ENCODE measurements at places on chromosomes 16 and 17. TPM values are rescaled to one million over a fixed set of nuclear protein-coding genes. Genes with fewer than 3 reads are reported as not detected.
A peak's percentile ranks its signal among the peaks of the same experiment; 100 is the strongest.

The SLC16A5 gene
- 13.9 TPM for total RNA-seq

The TRPV3 gene
- total RNA-seq: 0.06 TPM

The ALOX15 gene
- not detected for total RNA-seq

- no peak overlapping the region for H3K27ac ChIP-seq
- H3K27me3 ChIP-seq: no peaks in the 10 kb centered on the region
- no peaks in the 10 kb centered on the region for H3K36me3 ChIP-seq
- H3K4me3 ChIP-seq: no peak overlapping the region
Measured at GRCh38 chr17:77942112-77942988, 16.2 kb upstream of the TNRC6C start.

The NEUROD2 gene
- not detected for total RNA-seq

The KRT20 gene
- total RNA-seq: not detected

GRCh38 chr16:86320237-86320595, 190.1 kb upstream of the FOXF1 start:
- H3K36me3 ChIP-seq: no peaks in the 10 kb centered on the region
- no peak for DNase-seq
- no peaks in the 10 kb centered on the region for H3K4me1 ChIP-seq
- no peak overlapping the region for H3K27ac ChIP-seq
- H3K4me3 ChIP-seq: no peak overlapping the region

- H3K4me3 ChIP-seq: no peak overlapping the region
- DNase-seq: no peak
- no peaks in the 10 kb centered on the region for H3K27me3 ChIP-seq
- peaks cover 38% of the 10 kb centered on the region for H3K4me1 ChIP-seq
Measured at GRCh38 chr17:66412857-66413558, 110.6 kb downstream of the PRKCA start.

The GJD3 gene
- total RNA-seq: not detected

The LRRC46 gene
- total RNA-seq: 0.23 TPM

GRCh38 chr17:34117332-34117731, 137.8 kb upstream of the CCL2 start:
- H3K27ac ChIP-seq: no peak overlapping the region
- H3K4me1 ChIP-seq: no peaks in the 10 kb centered on the region
- H3K27me3 ChIP-seq: no peaks in the 10 kb centered on the region
- DNase-seq: no peak

GRCh38 chr16:57240851-57241250, 4.2 kb upstream of the ARL2BP start:
- DNase-seq: no peak
- H3K4me1 ChIP-seq: peaks cover 13% of the 10 kb centered on the region
- H3K27ac ChIP-seq: no peak overlapping the region
- H3K27me3 ChIP-seq: no peaks in the 10 kb centered on the region
- H3K36me3 ChIP-seq: peaks cover 14% of the 10 kb centered on the region

The GPR139 gene
- total RNA-seq: not detected

GRCh38 chr17:45107293-45108010, 24.9 kb downstream of the PLCD3 start:
- H3K27me3 ChIP-seq: no peaks in the 10 kb centered on the region
- H3K4me3 ChIP-seq: no peak overlapping the region
- no peak for DNase-seq
- peaks cover 49% of the 10 kb centered on the region for H3K36me3 ChIP-seq
- no peaks in the 10 kb centered on the region for H3K4me1 ChIP-seq

- H3K4me3 ChIP-seq: no peak overlapping the region
- peak overlapping the region; percentile 6 for H3K27ac ChIP-seq
- H3K4me1 ChIP-seq: peaks cover 27% of the 10 kb centered on the region
- H3K27me3 ChIP-seq: no peaks in the 10 kb centered on the region
Measured at GRCh38 chr17:20072692-20072992, 63.5 kb downstream of the SPECC1 start.

The RASD1 gene
- total RNA-seq: 0.86 TPM

DNA sequence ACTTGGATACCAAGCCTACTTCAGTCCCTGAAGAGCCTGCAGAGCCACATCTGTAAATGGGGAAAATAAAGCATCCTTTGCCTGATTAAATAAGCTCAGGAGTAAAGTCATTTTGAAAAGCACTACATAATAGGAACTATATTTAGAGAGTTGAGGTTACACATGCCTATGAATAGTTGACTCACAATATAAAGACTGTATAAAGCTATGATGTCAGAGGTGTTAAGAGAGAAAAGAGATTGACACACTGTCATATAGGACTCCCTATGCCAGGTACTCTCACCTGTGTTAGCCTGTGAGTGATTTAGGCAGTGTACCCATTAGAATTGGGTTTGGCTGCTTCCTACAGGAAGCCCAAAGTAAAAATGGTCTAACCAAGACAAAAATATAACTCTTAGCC, 87.7 kb upstream of the CRHR1 start:
- H3K27ac ChIP-seq: no peak overlapping the region
- no peaks in the 10 kb centered on the region for H3K27me3 ChIP-seq

GRCh38 chr16:70520612-70521297, 2.6 kb downstream of the COG4 start:
- peaks cover 39% of the 10 kb centered on the region for H3K4me1 ChIP-seq
- peak; percentile 36 for DNase-seq
- peak overlapping the region; percentile 24 for H3K27ac ChIP-seq

The HOXB5 gene
- not detected for total RNA-seq

DNA sequence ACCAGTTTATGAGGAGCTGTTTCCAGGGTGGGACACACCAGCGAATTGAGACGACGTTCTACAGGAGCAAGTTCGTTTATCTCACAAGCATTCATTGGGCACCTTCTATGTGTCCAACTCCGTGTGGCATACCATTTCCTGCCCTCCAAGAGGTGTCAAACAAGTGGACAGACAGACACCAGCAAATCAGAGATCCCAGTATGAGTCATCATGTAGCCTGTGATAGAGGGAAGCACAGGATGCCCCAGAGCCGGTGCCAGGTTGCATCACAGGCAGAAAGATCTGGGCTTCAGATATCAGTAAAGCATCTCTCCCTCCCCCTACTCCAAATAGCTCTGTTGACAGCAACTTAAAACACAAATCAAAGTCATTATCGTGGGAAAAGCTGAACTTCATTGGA, 31.8 kb upstream of the MAF start:
- H3K36me3 ChIP-seq: no peaks in the 10 kb centered on the region
- H3K4me3 ChIP-seq: no peak overlapping the region
- H3K27ac ChIP-seq: no peak overlapping the region
- DNase-seq: no peak
- H3K27me3 ChIP-seq: no peaks in the 10 kb centered on the region

GRCh38 chr17:2959371-2960130, 103.9 kb downstream of the OR1D5 start:
- H3K27me3 ChIP-seq: no peaks in the 10 kb centered on the region
- no peak for DNase-seq
- peaks cover 4% of the 10 kb centered on the region for H3K36me3 ChIP-seq
- no peak overlapping the region for H3K27ac ChIP-seq

The NDUFB10 gene
- total RNA-seq: 86.2 TPM

The DPEP3 gene
- total RNA-seq: 1.2 TPM

- peaks cover 33% of the 10 kb centered on the region for H3K4me1 ChIP-seq
- H3K27me3 ChIP-seq: no peaks in the 10 kb centered on the region
- DNase-seq: peak; percentile 99
- H3K4me3 ChIP-seq: peak within 1 kb of the TSS; percentile 72
Measured at GRCh38 chr17:45161288-45162024, at the start of gene HEXIM2. TSS of gene HEXIM2 (plus strand) at chr17:45161875. CDS start at chr17:45162794, 919 bp downstream.

DNA sequence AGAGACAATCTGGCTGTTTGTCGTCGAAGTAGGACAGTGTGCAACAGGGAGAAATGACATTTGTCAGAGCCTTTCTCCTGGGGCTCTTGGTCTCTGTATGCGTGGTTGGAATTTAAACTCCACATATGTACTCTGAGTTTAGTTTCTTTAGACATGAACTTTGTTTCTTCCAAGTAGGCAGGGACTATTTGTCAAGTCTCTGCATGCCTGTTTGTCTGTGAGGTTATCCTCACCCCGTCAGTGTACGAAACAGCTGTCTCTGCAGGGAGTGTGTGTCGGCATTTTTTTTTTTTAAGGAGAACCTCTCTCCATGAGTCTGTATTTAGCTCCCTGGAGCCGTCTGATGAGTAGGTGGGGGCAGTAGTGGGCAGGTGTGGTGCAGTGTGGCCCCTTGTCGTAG, 29.7 kb downstream of the NDEL1 start:
- no peak overlapping the region for H3K27ac ChIP-seq
- H3K4me1 ChIP-seq: no peaks in the 10 kb centered on the region
- no peak for DNase-seq
- peaks cover 74% of the 10 kb centered on the region for H3K36me3 ChIP-seq

GRCh38 chr16:56346131-56346890, 79.0 kb downstream of the AMFR start:
- H3K36me3 ChIP-seq: no peaks in the 10 kb centered on the region
- no peak overlapping the region for H3K27ac ChIP-seq
- H3K4me3 ChIP-seq: no peak overlapping the region
- DNase-seq: no peak
- no peaks in the 10 kb centered on the region for H3K4me1 ChIP-seq
- no peaks in the 10 kb centered on the region for H3K27me3 ChIP-seq

DNA sequence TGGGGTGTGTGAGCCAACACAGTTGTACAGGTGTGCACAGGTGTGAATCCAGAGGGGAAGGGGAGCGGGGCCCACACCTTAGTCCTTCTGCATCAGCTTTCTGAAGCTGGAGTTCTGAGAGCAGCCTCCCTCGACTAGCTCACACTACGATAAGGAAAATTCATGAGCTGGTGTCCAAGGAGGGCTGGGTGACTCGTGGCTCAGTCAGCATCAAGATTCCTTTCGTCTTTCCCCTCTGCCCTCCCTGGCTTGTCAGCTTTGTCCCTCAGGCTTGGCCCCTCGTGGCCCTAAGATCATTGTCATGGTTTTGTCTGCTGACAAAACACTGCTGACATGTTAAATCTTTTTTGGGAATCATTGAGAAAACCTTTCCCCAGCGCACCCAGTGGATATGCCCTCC, 47.5 kb downstream of the OR1D5 start:
- no peak overlapping the region for H3K27ac ChIP-seq
- DNase-seq: no peak

DNA sequence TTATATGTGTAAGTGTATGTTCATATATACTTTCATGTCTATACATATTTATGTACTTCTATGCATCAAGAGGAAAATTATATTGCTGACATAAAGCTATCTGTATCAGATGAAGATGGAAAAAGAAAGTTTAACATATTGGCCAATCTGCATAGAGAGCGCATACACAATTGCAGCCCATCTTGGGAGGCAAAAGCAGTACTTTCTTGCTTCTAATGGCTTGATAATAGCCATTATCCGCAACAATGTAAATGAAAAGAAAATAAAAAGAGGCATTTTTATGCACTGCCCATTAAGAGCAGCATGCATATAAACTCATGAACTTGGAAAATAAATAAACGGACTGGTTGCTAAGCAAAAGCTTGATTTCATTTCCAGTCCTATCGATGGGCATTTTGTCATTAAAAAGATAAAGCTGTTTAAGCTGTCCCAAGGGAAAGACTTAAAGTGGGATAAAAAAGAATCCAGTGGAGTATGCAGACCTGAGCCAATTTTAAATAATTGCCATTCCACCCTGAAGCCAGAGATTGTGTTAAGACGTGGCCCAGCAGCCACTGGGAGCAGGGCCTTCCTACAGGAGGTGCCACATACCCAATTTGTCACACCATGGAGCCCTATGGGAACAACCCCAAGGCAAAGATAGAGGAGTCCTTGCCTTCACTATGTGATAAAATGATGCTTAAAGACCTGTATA, 183.6 kb upstream of the CDH11 start:
- H3K4me1 ChIP-seq: no peaks in the 10 kb centered on the region
- no peak overlapping the region for H3K27ac ChIP-seq
- H3K27me3 ChIP-seq: no peaks in the 10 kb centered on the region
- no peak for DNase-seq

The MMP2 gene
- total RNA-seq: 0.84 TPM

DNA sequence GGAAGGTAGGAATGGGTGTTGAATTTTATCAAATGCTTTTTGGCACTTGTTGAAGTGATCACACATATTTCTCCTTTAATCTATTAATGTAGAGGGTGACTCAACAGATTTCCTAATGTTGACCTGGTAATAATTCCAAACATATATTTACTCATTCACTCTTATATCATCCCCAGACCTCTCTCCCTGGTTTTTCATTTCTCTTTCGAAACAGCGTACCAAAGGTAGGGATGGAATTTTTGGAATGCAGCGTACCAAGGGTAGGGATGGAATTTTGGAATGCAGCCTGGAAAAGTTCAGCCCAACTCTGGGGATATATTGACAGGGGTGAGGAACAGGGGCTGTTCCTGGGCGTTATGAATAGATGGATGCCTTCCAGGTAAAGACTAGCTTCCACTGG, 7.3 kb downstream of the KIF18B start:
- peaks cover 13% of the 10 kb centered on the region for H3K4me1 ChIP-seq
- no peak for DNase-seq
- H3K4me3 ChIP-seq: no peak overlapping the region
- no peaks in the 10 kb centered on the region for H3K27me3 ChIP-seq
- H3K36me3 ChIP-seq: no peaks in the 10 kb centered on the region
